ENCODE measurements at places on chromosomes 12 and 14. TPM values are rescaled to one million over a fixed set of nuclear protein-coding genes. Genes with fewer than 3 reads are reported as not detected.

ALDH2 gene
- 112 TPM for total RNA-seq

- no peak overlapping the region for H3K27ac ChIP-seq
- H3K36me3 ChIP-seq, result no peaks in the 10 kb centered on the region
- H3K4me3 ChIP-seq, result no peak overlapping the region
Observed at GRCh38 chr12:68422956-68423574, 90.9 kb upstream of the MDM1 start.

ALG10B gene
- 9.5 TPM for total RNA-seq

HOTAIR gene
- total RNA-seq, result not detected

- H3K27me3 ChIP-seq, result no peaks in the 10 kb centered on the region
- H3K36me3 ChIP-seq, result no peaks in the 10 kb centered on the region
- DNase-seq, result no peak
- H3K4me3 ChIP-seq, result no peak overlapping the region
- H3K4me1 ChIP-seq, result no peaks in the 10 kb centered on the region
Observed at GRCh38 chr12:90940872-90941499, 14.0 kb downstream of the CCER1 start.

Measured in thyroid gland (tissue), 4 donors.